ENCODE measurements at places on chromosomes 3 and 15. TPM values are rescaled to one million over a fixed set of nuclear protein-coding genes. Genes with fewer than 3 reads are reported as not detected.

OIP5 gene
- total RNA-seq, result 13.5 TPM

FBXL2 gene
- not detected for total RNA-seq

- DNase-seq, result no peak
Observed at GRCh38 chr15:81432179-81432578, 58.2 kb upstream of the TMC3 start.

DNA sequence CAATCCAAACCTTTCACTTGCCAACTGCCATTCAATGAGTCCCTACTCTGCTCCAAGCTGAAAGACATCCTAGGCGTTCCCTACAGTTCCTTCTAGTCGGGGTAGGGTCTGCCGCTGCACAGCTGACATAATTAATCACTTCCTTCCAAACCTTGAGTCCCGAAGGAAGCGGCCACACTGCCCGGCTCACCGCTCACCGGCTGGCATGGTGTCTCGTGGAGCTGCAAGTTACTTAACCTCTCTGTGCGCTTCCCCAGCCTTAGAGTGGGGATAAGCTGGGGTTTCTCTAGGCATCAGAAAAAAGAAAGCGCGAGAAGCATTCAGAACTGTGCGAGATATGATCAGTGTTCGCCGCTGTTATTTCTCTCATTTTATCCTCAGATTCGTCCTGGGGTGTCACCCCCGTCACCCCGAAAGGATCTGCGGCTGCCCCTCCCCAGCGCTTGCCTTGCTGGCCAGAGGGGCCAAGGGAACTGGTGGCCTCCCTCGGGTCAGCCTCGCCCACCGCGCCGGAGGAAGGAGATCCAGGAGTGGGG is 748 bp downstream of the MRPS25 start:
- DNase-seq, result peak; percentile 34
